MV-4-11 (cell line): ENCODE measurements at places on chromosomes 6 and 20.

- DNase-seq, result no peak
Observed at GRCh38 chr6:143504369-143504768, 7.2 kb downstream of the FUCA2 start.

DNA sequence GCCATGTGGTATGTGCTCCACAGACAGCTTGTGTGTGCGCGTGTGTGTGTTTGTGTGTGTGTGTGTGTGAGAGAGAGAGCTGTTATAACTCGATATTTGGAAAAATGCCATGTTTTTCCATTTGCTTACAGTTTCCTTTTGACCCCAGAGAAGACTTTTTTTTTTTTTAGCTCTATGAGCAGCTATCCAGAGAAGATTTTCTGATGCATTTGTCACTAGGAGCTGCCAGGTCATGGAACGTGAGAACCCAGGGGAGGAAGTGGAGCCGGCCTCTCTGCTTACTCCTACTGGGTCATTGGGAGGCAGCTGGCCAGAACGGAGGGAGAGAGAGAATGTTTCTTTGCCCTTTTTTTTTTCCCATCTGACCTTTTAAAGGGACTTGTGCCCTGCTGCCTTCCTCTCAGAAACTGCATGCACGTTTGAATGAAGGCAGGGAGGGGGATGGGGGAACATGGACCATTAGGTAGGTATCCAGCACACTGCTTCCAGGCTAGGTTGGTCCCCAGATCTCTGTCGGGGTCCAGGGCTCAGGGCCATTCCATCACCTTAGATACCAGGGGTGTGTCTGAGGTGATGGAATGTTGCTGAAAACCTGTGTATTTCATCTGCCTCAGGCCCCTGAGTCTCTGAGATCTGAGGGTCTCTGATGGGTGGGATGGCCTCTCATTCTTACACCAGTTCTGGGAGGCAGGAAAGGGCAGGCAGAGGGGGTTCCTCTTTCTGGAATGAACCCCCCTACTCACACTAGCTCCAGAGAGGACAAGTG lies 11.2 kb upstream of the MRPS18A start:
- DNase-seq, result no peak

- no peak for DNase-seq
Observed at GRCh38 chr6:30497714-30498113, 8.4 kb downstream of the HLA-E start.

DNA sequence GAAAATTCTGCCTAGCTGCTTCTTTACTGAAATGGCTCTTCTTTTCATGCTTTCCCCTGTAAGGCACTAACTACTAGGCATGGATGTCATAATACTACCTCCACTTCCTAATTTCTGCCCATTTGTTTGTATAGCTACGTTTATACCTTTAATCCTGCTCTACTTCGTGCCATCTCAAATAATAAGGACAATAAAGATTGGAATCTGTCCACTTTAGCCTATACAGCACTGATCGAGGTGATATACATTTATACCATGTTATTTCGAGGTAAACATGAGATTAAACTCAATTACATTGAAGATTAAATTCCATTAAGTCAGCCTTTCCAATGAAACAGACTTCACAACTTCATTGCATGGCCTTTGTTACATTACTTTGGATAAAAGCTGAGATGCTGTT lies 390.6 kb upstream of the MARCKS start:
- DNase-seq, result no peak

DNA sequence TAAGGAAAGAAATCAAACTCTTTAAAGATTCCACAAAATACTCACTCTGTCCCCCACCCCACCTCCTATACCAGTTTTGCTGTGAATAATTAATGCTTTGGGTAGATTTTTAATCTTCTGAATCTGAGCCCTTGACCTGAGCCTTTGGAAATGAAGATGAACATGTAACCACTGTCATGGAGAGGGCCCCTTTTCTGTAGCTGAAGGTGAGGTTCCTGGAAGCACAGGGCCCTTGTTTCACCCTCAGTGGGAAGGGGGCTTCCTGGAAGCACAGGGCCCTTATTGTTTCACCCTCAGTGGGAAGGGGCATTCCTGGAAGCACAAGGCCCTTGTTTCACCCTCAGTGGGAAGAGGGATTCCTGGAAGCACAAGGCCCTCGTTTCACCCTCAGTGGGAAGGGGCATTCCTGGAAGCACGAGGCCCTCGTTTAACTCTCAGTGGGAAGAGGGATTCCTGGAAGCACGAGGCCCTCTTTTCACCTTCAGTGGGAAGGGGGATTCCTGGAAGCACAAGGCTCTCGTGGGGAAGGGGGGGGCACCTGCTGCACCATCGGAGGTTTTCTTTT lies 75.7 kb downstream of the DACT2 start:
- no peak for DNase-seq

GRCh38 chr6:110898111-110898510 lies 23.5 kb downstream of the AMD1 start:
- no peak for DNase-seq

DNA sequence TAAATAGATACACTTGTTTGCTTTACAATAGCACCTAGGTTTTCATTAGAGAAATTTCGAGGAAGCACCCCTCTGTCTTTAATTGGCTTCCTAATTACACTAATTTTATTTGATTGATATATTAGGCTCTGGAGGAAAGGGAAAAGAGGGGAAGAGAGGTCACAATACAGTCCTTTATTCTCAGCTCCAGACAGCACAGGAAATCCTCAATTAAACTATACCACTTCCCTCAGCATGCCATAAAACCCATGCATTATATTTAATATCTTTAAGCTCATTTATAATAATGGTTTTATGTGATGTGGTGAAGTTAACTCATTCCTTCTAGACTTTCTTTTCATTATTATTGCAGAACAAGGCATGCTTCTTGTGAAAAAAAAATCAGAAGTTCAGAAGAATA lies 17.7 kb upstream of the PDE7B start:
- no peak for DNase-seq
